ENCODE measurements at places on chromosomes 12 and 14.
A peak's percentile ranks its signal among the peaks of the same experiment; 100 is the strongest.

DNA sequence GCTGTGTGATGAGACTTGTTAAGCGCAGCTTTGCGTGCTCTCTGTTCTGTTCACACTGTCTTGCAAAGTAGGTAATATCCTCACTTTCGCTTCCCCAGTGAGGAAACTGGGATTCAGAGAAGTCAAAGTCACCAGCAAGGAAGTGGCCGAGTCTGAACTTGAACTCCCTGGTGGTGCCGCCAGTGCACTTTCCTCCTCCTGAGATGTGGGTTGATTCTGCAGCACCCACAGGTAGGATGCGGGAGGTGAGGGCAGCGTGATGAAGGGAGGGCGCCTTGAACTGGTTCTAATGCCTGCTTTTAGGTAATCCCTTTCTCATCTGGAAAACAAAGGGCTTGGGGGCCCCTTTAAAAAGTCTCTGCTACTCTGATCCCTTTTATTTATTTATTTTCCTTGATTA lies 54.9 kb upstream of the IGF1 start:
- DNase-seq: no peak

GRCh38 chr14:68607867-68608573 lies 184.8 kb downstream of the ZFP36L1 start:
- DNase-seq: no peak

DNA sequence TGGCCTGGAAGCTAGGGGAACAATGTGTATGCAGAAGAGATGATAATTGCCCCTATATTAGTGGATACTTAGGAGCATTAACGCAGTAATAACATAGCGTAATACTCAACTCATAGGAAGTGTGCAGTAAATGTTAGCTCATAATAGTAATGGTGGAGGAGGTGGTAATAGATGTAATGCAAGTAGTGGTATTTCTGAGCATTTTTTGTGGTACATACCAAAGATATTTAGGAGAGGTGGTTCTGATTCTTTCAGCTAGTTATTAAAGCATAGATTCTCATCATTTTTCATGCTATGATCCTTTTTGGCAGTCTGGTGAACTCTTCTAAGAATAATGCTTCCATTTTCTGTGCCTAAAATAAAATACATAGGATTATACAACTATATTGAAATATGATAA lies 233.1 kb downstream of the PTPRO start:
- no peak for DNase-seq

DNA sequence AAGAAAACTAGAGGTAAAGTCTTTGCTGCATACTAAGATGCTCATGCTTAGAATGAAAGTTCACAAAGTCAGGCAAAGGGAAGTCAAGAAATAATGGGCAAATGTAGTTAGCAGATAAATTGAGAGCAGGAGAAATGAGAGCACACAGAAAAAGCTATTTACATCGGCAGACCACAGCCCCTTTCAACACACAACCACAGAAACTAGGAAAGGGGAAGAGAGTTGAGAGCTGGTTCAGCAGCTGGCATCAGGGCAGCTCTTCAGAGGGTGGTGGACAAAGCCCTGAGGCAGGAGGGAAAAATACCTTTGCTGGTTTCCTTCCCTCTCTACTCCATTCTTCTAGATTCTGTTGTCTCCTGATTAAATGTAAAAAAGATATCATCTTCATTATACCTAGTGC lies 95.4 kb upstream of the ANO4 start:
- DNase-seq: no peak

DNA sequence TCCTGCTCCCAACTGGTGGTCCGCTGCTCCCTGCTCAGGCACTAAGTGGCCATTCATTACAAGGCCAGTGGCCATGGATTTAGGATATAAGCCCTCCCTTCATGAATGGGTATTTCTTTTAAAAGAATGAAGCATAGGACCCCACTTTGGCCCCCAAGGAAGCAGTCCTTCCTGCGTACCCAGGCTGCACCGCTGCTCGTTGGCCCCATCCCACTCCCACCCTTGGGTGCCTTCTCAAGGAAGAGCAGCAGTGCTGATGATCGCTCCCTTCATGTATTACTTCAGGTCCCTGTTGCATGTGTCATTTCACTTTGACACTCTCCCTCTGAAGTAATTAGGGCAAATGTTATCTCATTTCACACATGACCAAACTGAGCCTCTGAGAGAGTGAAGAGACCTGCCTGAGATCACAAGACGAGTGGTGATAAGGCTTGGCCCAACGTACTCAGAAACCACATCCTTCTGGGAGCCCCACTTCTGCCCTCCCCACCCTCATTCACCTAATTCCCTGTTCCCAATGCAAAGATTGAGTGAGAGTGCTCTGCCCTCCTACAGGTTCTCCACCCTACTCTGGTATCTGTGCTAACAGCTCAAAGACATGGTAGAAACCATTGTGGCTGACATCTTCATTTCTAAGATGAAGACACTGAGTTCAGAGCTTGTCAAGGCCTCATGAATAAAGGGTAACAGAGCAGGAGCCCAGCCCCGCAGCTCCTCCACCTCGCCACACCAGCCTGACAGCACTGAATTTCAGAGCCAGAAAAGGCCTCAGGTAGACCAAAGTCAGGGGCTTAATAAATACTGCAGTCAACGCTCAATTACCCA lies 10.3 kb upstream of the KRT2 start:
- DNase-seq: no peak

DNA sequence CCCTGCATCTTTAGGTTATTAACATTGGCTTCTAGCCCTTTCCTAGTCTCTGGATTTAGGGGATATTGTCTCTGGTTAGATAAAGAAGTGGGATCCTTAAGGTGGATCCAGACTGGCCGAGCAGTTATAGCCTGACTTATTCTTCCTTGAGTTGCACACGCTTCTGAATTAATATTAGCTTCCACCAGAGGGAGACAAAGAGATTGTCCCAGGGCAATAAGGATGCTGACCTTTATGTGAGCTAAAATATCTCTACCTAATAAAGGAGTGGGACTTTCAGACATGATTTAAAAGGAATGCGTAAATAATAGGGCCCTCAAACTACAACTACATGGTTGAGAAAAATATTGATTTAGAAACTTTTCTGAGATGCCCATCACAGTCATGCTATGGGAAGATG lies 139.7 kb downstream of the SLCO1B3 start:
- DNase-seq: peak; percentile 21

GRCh38 chr12:47397664-47398281 lies 308.1 kb downstream of the RPAP3 start:
- DNase-seq: no peak

- DNase-seq: no peak
Observed at GRCh38 chr12:94100211-94100627, 48.2 kb upstream of the PLXNC1 start.

DNA sequence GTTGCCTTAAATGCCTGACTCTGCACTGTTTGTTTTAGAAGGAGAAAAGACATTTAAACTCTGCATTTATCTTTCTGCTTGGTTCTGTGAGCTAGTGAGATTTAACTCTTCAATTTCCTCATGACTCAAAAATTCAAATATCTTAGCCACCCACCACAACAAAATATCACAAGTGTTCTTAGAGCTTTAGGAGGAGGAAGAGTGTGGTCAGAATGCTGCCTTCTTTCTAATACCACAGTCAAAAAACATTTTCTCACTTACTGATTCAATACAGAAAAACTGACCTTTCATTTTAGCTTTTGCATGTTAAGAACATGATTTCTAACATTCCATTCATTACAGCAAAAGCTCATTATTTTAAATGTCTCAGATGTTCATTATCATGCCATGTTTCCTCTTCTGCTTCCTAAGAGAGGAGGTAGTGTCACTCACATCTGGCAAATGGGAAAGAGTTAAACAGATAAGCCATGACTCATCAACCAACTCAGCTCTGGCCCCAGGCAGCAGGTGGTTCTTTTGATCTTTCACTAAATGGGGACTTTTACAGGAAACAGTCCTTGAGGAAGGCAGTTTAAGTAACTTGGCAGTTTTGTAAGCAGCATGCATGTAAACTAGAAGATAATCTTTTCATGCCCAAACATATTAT lies 56.4 kb upstream of the RNU6-8 start:
- DNase-seq: peak; percentile 56

DNA sequence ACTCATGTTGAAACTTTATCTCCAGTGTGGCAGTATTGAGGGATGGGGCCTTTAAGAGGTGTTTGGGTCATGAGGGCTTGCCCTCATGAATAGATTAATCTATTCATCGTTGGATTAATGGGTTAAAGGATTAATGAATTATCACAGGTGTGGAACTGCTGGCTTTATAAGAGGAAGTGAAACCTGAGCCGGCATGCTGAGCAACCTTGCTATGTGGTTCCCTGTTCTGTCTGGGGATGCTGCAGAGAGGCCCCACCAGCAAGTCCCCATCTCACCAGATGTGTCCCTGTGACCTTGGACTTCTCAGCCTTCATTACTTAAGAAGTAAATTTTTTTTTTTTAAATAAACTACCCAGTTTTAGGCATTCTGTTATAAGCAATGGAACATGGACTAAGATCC lies 109.6 kb downstream of the DYRK2 start:
- no peak for DNase-seq

DNA sequence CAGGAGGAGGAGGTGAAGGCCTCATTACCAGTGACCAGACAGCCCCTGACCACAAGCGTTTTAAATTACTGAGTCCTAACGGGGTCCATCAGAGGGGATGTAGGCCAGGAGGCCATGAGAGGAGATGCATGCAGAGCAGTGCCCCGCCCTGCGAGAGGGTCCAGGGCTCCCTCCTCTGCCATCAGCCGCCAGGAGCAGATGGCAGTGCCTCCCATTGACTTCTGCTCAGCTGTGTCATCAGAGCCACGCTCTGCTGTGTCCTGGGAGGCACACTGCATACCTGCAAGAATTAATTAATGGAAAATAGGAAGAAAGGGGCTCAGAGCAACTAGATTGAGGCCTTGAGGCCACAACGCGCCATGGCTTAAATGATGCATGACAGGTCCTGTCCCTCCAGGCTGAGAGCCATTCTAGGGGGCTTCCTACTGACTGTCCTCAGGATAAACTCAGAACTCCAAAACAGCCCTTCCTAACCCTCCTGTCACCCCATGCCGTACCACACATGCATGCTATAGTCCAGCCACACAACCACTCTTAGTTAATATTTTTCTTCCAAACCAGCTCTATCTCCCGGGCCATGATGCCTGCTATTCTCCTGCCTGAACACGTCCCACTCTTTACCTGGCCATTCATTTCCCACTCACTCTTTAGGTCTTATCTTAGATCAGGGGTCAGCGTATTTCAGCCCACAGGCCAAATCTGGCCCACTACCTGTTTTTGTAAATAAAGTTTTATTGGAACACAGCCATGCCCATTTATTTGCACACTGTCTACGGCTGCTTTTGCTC lies 235.8 kb downstream of the KSR2 start:
- no peak for DNase-seq

DNA sequence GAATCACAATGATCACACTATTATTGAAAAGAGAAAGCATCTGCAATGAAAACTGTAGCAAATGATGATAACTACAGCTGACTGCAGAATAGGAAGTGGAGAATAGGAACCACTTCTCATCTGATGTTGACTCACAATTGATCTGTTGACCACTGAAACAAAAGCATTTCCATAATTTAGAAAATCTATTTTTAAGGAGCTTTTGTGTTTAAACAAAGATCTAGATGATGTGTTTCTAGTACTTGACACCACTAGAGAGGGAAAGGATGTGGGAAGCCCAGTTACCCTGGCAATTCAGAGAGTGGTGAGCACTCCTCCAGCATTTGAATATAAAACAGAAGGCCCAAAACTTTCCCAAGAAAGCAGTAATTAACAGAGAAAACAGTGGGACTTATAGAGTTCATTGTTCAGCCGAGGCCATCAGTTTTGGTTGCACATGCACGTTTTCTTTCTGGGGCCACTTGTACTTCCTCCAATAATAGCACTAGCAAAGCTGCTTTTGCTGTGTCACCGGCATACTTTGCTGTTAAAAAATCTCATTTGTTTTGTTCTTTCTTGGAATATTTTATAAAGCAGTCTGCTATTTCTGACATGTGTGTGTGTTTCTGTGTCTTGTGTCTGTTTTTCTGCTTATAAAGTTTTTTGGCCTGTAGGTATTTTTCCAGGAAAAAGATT lies 76.1 kb upstream of the HECTD1 start:
- DNase-seq: no peak

- no peak for DNase-seq
Observed at GRCh38 chr12:44611538-44611937, 264.6 kb downstream of the NELL2 start.

- no peak for DNase-seq
Observed at GRCh38 chr12:115305867-115306266, 621.9 kb upstream of the TBX3 start.

DNA sequence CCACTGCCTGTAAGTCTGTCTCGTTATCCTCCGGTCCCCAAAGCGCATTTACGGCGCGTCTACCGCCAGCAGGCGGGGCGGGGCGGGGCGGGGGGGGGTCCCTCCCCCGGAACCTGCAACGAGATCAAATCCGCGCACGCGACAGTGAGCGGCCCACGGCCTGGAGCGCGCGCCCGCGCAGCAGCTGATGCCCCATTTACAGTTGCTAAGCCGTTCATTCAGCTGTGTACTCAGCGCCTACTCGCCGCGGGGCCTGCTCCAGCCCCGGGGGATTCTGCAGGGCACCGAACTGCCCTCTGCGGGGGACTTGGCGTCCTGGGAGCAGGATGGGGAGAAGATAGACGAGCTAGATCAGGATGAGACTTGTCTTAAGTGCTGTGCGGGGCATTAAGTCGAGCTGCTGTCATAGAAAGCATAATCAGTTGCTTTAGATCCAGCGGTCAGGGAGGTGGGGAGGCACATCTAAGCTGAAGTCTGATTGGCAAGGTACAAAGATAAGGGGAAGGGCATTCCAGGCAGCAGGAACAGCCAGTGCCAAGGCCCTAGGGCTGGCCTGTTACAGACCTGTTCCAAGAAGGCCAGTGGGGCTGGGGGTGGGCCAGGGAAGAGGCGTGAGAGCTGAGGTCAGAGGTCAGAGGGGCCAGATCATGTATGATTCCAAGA lies 1.4 kb upstream of the CCDC85C start:
- peak; percentile 69 for DNase-seq

DNA sequence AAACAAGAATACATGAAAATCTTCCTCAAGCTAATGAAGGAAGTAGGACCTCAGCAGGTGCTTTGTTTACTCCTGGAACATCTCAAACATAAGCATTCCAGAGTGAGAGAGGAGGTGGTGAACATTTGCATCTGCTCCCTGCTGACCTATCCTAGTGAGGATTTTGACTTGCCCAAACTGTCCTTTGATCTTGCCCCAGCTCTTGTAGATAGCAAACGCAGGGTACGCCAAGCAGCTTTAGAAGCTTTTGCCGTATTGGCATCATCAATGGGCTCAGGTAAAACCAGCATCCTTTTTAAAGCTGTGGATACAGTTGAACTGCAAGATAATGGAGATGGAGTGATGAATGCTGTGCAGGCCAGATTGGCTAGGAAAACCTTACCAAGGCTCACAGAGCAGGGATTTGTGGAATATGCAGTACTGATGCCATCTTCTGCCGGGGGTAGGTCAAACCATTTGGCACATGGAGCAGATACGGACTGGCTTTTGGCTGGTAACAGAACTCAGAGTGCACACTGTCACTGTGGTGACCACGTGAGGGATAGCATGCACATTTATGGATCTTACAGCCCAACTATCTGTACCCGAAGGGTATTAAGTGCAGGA lies 1.9 kb downstream of the TOGARAM1 start:
- no peak for DNase-seq

GRCh38 chr12:33000016-33000415 lies 103.4 kb upstream of the PKP2 start:
- no peak for DNase-seq
